Glutamatergic neuron (in vitro differentiated cells): ENCODE measurements at places on chromosomes 11 and 22. TPM values are rescaled to one million over a fixed set of nuclear protein-coding genes. Genes with fewer than 3 reads are reported as not detected.
A peak's percentile ranks its signal among the peaks of the same experiment; 100 is the strongest.

- no peak for DNase-seq
- H3K36me3 ChIP-seq = peaks cover 3% of the 10 kb centered on the region
- H3K27me3 ChIP-seq = peaks cover 2% of the 10 kb centered on the region
- H3K27ac ChIP-seq = no peak overlapping the region
- no peak overlapping the region for H3K4me3 ChIP-seq
These were observed 17.7 kb upstream of the PRDM10 start for GRCh38 chr11:130020323-130020722.

GRCh38 chr11:45245218-45246045, 40.7 kb downstream of the SYT13 start:
- DNase-seq = no peak
- H3K4me3 ChIP-seq = no peak overlapping the region
- peaks cover 3% of the 10 kb centered on the region for H3K4me1 ChIP-seq
- H3K36me3 ChIP-seq = no peaks in the 10 kb centered on the region

DNA sequence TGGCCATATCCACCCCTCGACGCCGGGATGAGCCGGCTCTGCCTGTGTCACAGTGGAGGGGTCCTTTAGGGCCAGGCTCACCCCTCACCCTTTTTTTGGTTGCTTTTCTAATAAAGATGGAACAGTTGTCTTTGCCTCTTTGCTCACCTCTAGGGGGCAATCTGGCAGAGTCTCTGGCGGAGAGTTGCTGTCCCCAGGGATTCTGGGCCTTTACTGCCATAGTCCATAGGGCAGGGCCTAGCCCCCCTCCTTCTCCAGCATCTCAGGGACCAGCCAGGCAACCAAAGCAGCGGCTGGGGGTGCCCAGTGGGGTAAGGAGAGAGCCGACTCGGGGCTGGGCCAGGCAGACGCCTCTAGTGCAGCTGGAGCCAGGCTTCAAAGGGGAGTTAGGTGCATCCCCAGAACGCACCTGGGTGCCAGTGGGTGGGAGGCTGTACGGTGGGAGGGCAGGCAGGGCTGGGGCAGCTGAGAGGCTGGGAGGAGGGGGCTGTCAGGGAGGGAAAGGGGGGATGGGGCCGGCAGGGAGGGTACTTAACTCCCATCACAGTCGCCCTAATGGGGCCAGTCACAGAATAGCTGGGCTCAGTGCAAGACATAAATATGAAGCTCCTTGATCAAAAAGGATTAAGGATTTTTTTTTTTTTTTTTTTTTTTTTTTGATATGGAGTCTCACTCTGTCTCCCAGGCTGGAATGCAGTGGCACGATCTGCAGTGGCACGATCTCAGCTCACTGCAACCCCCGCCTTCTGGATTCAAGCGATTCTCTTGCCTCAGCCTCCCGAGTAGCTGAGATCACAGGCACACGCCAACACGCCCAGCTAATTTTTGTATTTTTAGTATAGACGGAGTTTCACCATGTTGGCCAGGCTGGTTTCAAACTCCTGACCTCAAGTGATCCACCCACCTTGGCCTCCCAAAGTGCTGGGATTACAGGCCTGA, 2.5 kb upstream of the SUSD2 start:
- H3K27me3 ChIP-seq = peaks cover 16% of the 10 kb centered on the region
- H3K36me3 ChIP-seq = no peaks in the 10 kb centered on the region
- peaks cover 21% of the 10 kb centered on the region for H3K4me1 ChIP-seq
- H3K4me3 ChIP-seq = no peak overlapping the region
- no peak for DNase-seq
- peak overlapping the region; percentile 43 for H3K27ac ChIP-seq

The AGBL2 gene
- total RNA-seq = 1.7 TPM

The ENTHD1 gene
- total RNA-seq = not detected

The SPON1 gene
- 0.81 TPM for total RNA-seq

The DEUP1 gene
- total RNA-seq = not detected

The PRR33 gene
- total RNA-seq = not detected

GRCh38 chr11:10444725-10445315, 10.2 kb upstream of the AMPD3 start:
- peaks cover 12% of the 10 kb centered on the region for H3K4me1 ChIP-seq
- H3K4me3 ChIP-seq = no peak overlapping the region
- peaks cover 2% of the 10 kb centered on the region for H3K36me3 ChIP-seq
- H3K27ac ChIP-seq = no peak overlapping the region

DNA sequence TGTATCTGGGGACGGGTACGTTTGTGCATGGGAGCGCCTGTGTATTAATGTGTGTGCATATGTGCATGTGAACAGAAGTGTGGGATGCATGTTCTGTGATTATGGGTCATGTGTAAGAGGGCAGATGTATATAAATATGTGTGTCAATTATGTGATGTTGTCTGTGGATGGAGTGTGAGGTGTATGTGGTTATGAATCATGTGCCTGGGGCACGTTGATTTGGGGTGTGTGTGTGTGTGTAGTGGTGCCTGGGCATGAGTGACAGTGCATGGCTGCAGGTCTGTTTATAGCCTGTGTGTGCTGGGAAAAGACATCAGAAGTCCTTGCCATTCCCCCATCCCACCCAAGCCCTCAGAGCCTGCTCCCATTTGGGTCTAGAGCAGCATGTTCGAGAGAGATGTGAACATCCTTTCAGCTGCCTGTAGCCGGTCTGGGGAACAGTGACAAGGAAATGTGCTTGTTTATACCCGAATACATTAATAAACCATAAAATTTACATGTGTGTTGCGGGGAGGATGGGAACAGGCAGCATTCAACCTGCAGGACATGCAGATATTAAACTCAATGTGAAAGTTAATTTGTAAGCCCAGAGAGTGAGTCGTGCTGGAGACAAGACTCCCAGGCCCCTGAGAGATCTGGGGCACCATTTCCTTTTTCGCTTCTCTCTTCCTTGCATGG, 129.0 kb downstream of the NECTIN1 start:
- no peak for DNase-seq
- no peak overlapping the region for H3K4me3 ChIP-seq
- no peaks in the 10 kb centered on the region for H3K4me1 ChIP-seq
- peaks cover 7% of the 10 kb centered on the region for H3K27me3 ChIP-seq
- H3K27ac ChIP-seq = no peak overlapping the region
- H3K36me3 ChIP-seq = no peaks in the 10 kb centered on the region

GRCh38 chr11:92380882-92381281, 156.3 kb downstream of the FAT3 start:
- H3K27me3 ChIP-seq = peaks cover 2% of the 10 kb centered on the region
- H3K4me1 ChIP-seq = peaks cover 32% of the 10 kb centered on the region
- DNase-seq = no peak

DNA sequence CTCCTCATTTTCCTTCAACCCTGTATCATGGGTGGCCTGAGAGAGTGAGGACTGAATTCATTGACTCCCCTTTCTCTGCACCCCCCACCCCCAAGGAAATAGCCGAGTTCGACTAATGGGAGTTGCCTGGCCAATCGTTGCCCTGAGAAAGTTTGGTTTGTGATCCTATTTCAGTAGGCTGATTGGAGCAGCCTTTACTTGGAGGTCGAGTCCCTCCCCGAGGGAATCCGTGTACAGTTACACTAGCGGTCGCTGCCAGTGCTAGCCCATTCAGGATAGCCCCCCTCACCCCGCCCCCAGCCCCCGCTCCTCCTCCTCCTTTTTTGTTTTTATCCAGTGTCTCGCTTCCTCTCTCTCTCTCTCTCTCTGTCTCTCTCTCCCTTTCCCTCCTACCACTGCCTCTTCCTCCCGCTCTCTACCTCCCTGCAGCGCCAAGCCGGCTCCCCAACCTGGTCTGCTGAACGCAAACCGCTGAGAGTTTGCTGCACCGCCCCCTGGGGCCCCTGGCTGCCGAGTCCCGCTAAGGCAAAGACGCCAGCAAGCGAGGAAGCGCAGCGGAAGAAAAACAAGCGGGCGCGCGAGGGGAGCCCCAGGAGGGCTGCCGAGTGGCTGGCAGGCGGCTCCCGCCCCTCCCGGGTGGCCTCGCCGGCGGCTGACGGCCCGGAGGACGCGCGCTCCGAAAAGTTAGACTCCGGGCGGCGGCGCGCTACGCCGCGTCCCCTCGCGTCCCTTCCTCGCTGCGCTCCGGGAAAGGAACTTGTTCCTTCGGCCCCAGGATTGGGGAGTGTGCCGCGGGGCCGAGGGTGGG, at the start of gene GRAMD1B:
Gene GRAMD1B, plus strand, starts transcription at position 357 of the 808 bp plus-strand sequence. CDS start 524 bp downstream, outside the sequence.
- peak; percentile 68 for DNase-seq
- peak within 1 kb of the TSS; percentile 86 for H3K4me3 ChIP-seq
- H3K27ac ChIP-seq = no peak within 1 kb of the TSS
- peaks cover 4% of the 10 kb centered on the region for H3K4me1 ChIP-seq
- no peaks in the 10 kb centered on the region for H3K36me3 ChIP-seq
- peaks cover 10% of the 10 kb centered on the region for H3K27me3 ChIP-seq

- H3K4me3 ChIP-seq = no peak overlapping the region
- no peaks in the 10 kb centered on the region for H3K36me3 ChIP-seq
- H3K27me3 ChIP-seq = peaks cover 5% of the 10 kb centered on the region
- DNase-seq = no peak
- H3K4me1 ChIP-seq = peaks cover 17% of the 10 kb centered on the region
- H3K27ac ChIP-seq = peak overlapping the region; percentile 4
These were observed 17.9 kb upstream of the NAP1L4 start for GRCh38 chr11:3010004-3010403.

GRCh38 chr11:106418791-106419190, 341.3 kb downstream of the AASDHPPT start:
- peaks cover 2% of the 10 kb centered on the region for H3K27me3 ChIP-seq
- no peak overlapping the region for H3K27ac ChIP-seq
- no peak for DNase-seq
- H3K4me3 ChIP-seq = no peak overlapping the region
